Progenitor cell of endocrine pancreas (in vitro differentiated cells): ENCODE measurements at places on chromosomes 6 and 20. TPM values are rescaled to one million over a fixed set of nuclear protein-coding genes. Genes with fewer than 3 reads are reported as not detected.
A peak's percentile ranks its signal among the peaks of the same experiment; 100 is the strongest.

- no peak overlapping the region for H3K27ac ChIP-seq
- peaks cover 7% of the 10 kb centered on the region for H3K27me3 ChIP-seq
- H3K4me1 ChIP-seq = no peaks in the 10 kb centered on the region
- no peak for DNase-seq
Observed at GRCh38 chr6:154986787-154987235, 8.3 kb upstream of the TIAM2 start.

GRCh38 chr6:33091957-33092356 is 16.2 kb downstream of the HLA-DPB1 start:
- H3K27me3 ChIP-seq = peaks cover 16% of the 10 kb centered on the region
- H3K4me3 ChIP-seq = no peak overlapping the region
- H3K4me1 ChIP-seq = no peaks in the 10 kb centered on the region

DNA sequence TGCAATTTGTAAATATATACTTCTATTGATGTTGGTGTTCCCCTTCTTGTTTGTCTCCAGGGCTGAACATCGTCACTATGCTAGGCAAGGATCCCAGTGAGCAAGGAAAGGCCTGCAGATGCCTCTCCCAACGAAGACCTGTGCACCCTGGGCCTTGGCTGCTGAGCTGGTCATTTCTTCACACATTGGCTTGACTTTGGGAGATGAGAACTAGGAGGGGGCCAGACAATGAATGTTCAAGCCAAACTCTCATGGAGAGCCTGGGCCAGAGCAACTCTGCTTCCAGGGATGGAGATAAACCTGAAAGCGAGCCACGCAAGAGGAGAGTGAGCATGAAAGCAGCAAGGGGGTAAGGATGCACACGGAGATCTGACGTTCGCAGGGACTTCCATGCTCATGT is 104.0 kb downstream of the CLIC5 start:
- H3K4me1 ChIP-seq = no peaks in the 10 kb centered on the region
- H3K27ac ChIP-seq = no peak overlapping the region
- H3K36me3 ChIP-seq = peaks cover 53% of the 10 kb centered on the region
- no peak overlapping the region for H3K4me3 ChIP-seq
- no peaks in the 10 kb centered on the region for H3K27me3 ChIP-seq

GRCh38 chr6:128343706-128344105 is 176.7 kb downstream of the PTPRK start:
- no peak overlapping the region for H3K27ac ChIP-seq
- no peak overlapping the region for H3K4me3 ChIP-seq
- no peaks in the 10 kb centered on the region for H3K36me3 ChIP-seq
- peaks cover 22% of the 10 kb centered on the region for H3K4me1 ChIP-seq
- no peak for DNase-seq
- H3K27me3 ChIP-seq = no peaks in the 10 kb centered on the region

DNA sequence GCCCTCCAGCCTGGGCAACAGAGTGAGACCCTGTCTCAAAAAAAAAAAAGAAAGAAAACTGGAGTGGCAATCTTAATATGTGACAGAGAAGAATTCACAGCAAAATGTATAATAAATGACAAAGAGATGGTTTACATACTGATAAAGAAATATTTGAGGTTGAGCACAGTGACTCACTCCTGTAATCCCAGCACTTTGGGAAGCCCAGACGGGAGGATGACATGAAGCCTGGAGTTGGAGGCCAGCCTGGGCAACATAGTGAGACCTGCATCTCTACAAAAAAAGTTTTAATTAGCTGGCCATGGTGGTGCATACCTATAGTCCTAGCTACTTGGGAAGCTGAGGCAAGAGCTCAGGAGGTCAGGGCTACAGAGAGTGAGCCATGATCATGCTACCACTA is 12.4 kb upstream of the DEFB118 start:
- DNase-seq = no peak
- peaks cover 5% of the 10 kb centered on the region for H3K36me3 ChIP-seq
- no peaks in the 10 kb centered on the region for H3K27me3 ChIP-seq
- H3K4me3 ChIP-seq = no peak overlapping the region
- no peaks in the 10 kb centered on the region for H3K4me1 ChIP-seq
- no peak overlapping the region for H3K27ac ChIP-seq

Gene ISM1
- 0.36 and 0.73 TPM in 2 replicates for total RNA-seq

DNA sequence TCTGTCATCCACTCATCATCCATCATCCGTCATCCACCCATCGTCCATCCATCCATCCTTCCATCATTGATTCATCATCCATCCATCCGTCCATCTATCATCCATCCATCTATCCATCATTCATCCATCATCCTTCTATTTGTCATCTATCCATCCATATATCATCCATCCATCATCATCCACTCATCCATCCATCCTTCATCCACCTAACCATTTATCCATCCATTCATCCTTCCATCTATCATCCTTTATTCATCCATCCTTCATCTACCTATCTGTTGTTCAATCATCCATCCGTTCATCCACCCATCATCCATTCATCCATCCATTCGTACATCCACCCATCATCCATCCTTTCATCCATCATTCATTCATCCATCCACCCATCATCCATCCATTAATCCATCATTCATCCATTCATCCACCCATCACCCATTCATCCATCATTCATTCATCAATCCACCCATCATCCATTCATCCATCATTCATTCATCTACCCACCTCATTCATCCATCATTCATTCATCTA is 266.4 kb downstream of the CDH4 start:
- H3K27ac ChIP-seq = no peak overlapping the region
- H3K36me3 ChIP-seq = no peaks in the 10 kb centered on the region
- peaks cover 18% of the 10 kb centered on the region for H3K27me3 ChIP-seq
- no peak for DNase-seq

DNA sequence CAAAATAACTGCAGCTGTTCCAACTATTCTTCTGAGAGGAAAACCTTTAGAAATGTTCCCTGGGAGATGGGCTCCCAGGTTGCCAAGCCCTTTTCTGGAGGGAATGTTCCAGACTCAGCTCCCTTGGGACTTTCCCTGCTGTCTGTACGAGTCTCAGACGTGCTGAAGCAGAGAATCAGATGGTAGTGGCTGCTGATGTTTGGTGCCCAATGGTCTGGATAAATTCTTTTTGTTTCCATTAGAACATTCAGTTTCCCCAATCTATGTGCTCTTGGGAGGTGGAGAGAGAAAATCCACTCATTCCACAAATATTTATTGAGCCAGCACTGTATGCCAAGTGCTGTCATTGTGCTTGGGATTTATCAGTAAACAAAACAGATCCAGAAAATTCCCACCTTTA is 40.0 kb downstream of the SNHG17 start:
- H3K27ac ChIP-seq = no peak overlapping the region
- no peaks in the 10 kb centered on the region for H3K36me3 ChIP-seq
- DNase-seq = no peak
- no peaks in the 10 kb centered on the region for H3K27me3 ChIP-seq
- H3K4me1 ChIP-seq = no peaks in the 10 kb centered on the region

DNA sequence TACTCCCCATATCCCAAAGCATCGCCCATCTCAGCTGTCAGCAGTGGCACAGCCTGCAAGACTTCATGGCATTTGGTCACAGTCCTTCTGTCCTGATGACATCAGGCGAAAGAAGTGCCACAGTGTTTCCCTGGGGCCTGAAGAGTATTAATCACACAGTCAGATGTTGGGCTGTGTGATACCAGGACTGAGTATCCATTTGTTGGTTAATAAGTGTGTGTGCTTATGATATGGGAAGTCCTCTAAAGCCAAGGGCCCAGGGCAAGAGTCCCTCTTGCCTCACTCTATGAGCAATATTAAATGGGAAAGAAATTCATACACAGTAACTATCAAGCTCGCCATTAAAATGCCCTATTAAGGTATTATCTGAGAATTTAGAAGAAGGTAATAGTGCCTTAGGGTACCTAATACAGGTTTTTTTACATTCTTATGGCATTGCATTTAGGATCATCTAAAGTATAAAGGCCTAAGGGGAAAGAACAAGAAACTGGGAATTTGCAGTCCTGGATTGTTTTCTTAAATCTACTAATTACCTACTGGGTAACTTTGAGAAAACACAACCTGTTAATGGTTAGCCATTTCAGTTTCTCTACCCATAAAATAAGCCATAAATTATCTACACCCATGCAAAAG is 204.1 kb upstream of the PREP start:
- peak overlapping the region; percentile 35 for H3K27ac ChIP-seq
- no peaks in the 10 kb centered on the region for H3K27me3 ChIP-seq
- H3K4me3 ChIP-seq = no peak overlapping the region
- H3K36me3 ChIP-seq = no peaks in the 10 kb centered on the region
- H3K4me1 ChIP-seq = peaks cover 35% of the 10 kb centered on the region

- no peaks in the 10 kb centered on the region for H3K4me1 ChIP-seq
- H3K27ac ChIP-seq = no peak overlapping the region
- peaks cover 17% of the 10 kb centered on the region for H3K27me3 ChIP-seq
- DNase-seq = no peak
- no peaks in the 10 kb centered on the region for H3K36me3 ChIP-seq
Observed at GRCh38 chr6:6629402-6629801, 40.9 kb downstream of the LY86 start.

- no peaks in the 10 kb centered on the region for H3K36me3 ChIP-seq
- DNase-seq = no peak
- no peaks in the 10 kb centered on the region for H3K4me1 ChIP-seq
- no peak overlapping the region for H3K4me3 ChIP-seq
Observed at GRCh38 chr20:24546232-24546892, 76.9 kb downstream of the SYNDIG1 start.

Gene RAET1G
- total RNA-seq = not detected in 2 replicates

DNA sequence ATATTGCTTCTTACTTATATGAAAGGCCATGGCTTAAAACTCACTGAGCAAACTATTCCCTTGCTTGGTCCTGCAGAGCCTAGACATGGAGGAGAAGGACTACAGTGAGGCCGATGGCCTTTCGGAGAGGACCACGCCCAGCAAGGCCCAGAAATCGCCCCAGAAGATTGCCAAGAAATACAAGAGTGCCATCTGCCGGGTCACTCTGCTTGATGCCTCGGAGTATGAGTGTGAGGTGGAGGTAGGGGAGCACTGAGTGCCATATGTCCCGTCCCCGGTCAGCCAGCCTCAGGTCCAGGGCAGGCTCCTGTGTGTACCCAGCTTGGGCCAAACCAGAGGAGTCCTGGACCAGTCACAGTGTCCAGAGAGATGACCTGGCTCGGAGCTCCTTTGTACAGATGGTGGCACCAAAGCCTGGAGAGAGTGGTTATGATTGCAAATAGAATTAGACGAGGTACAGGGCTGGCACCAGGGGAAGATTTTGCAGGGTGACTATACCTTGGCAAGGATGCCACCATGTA is 21.0 kb downstream of the EPB41L1 start:
- no peaks in the 10 kb centered on the region for H3K27me3 ChIP-seq
- no peak for DNase-seq
- no peak overlapping the region for H3K4me3 ChIP-seq
- H3K27ac ChIP-seq = no peak overlapping the region
- peaks cover 1% of the 10 kb centered on the region for H3K36me3 ChIP-seq

Gene LY6G6C
- 0.60 and 1.3 TPM in 2 replicates for total RNA-seq

DNA sequence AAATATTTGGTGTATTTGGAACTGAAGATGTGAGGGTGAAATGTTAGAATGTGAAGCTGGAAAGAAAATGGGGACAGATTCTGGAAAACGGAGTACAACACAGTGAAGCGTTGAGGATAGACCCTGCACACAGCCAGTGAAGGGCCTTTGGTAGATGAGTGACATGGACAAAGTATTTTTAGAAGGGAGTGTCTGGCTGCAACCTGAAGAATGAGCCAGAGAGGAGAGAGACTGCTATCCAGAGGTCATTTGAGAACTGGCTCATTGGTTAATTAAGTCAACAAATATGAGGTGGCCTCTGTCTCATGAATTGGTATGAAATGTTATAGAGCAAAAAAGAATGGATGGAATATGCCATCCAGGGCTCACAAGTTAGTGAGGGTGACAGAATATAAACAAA is 310.5 kb downstream of the PACRG start:
- no peak overlapping the region for H3K27ac ChIP-seq
- no peak for DNase-seq
- H3K36me3 ChIP-seq = no peaks in the 10 kb centered on the region
- no peaks in the 10 kb centered on the region for H3K27me3 ChIP-seq

DNA sequence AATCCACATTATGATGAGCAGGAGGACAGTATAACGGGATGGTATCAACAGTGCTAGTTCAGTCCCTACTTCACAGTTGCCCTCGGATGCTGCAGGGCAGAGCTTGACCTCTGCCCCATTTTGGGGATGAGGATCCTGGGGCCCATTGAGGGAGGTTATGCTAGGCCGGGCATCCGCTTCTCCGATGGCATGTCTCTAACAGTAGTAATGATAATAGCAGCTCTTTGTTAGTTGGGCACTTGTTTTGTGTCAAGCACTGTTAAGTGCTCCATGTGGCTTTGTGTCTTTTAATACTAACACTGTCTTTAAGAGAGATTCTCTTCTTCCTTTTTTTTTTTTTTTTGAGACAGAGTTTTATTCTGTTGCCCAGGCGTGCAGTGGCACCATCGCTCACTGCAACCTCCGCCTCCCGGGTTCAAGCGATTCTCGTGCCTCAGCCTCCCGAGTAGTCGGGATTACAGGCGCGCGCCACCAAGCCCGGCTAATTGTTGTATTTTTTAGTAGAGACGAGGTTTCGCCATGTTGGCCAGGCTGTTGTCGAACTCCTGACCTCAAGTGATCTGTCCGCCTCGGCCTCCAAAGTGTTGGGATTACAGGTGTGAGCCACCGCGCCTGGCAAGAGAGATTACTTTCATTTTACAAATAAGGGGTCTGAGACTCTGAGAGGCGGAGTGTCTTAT is 1.1 kb downstream of the MAPRE1 start:
- H3K27me3 ChIP-seq = no peaks in the 10 kb centered on the region
- peak overlapping the region; percentile 93 for H3K4me3 ChIP-seq
- peaks cover 20% of the 10 kb centered on the region for H3K4me1 ChIP-seq
- H3K27ac ChIP-seq = peak overlapping the region; percentile 96
- no peak for DNase-seq
- H3K36me3 ChIP-seq = no peaks in the 10 kb centered on the region

- H3K27ac ChIP-seq = no peak overlapping the region
- H3K4me1 ChIP-seq = no peaks in the 10 kb centered on the region
- H3K27me3 ChIP-seq = peaks cover 37% of the 10 kb centered on the region
- H3K4me3 ChIP-seq = no peak overlapping the region
- DNase-seq = no peak
Observed at GRCh38 chr20:2814076-2814475, 711 bp upstream of the C20orf141 start.

Gene GPR6
- not detected in 2 replicates for total RNA-seq

Gene LY6G6F
- total RNA-seq = not detected in 2 replicates

DNA sequence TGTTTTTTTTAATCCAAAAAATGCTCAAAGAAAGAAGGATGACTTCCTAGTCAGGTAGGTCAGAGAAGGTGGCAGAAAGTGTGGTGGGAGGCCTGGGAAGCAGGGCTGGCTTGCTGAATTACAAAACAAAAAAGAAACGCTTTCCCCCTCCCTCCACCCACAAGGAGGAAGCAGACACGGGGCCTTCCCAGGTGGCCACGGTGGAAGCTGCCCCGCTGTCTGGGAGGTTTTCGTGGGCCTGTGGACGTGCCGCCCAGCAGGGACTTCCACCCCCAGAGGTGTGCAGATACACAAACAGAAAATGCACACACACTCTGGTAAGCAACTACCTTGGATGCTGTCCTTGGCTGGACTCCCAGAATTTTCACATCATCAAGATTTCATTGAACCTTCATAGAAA is 198.2 kb upstream of the CDH4 start:
- peak overlapping the region; percentile 69 for H3K27ac ChIP-seq
- peaks cover 16% of the 10 kb centered on the region for H3K27me3 ChIP-seq
- no peak for DNase-seq
- H3K4me3 ChIP-seq = no peak overlapping the region
- peaks cover 12% of the 10 kb centered on the region for H3K4me1 ChIP-seq

Gene BRPF3
- 65.8 and 73.1 TPM in 2 replicates for total RNA-seq
